ENCODE measurements at places on chromosomes 2 and 18.

- H3K27ac ChIP-seq, result no peak overlapping the region
- H3K36me3 ChIP-seq, result no peaks in the 10 kb centered on the region
- no peak overlapping the region for H3K4me3 ChIP-seq
- no peak for DNase-seq
- H3K4me1 ChIP-seq, result peaks cover 10% of the 10 kb centered on the region
These were observed 81.7 kb downstream of the EPC2 start for GRCh38 chr2:148726228-148726627.

DNA sequence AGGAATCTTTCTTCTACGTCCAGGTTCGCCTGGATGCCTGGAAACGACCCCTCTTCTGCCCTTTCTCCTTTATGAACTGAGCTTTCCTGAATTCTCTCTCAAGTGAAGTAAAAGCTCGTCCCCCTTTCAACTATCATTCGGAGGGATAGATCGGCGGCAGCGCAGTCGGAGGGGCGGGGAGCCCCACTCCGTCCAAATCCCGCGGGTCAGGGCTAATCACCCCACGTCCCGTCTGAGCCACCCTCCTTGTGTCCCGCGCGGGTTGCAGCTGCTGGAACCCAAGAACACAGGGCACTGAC lies 367 bp downstream of the FBXO48 start:
- H3K27ac ChIP-seq, result peak overlapping the region; percentile 78

DNA sequence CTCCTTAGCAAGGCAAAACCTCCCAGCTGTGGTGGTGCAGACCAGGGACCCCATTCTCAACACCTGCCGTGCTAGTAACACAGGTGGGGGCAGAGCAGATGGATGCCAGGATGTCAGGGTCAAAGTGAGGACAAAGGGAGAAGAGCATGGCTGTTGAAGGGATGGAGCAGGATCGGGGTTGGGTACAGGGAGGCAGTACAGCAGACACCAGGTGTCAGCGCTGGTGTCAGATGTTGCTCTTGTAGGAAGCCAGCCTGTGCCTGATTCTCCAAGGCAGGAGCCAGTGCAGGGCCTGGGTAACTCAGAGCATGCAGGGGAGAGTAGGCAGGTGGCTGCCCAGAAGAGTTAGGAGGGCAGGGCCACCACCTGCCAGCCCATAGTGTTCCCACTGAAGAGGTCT lies 222.1 kb upstream of the SPRED2 start:
- no peak overlapping the region for H3K27ac ChIP-seq
- peaks cover 5% of the 10 kb centered on the region for H3K27me3 ChIP-seq
- DNase-seq, result no peak

GRCh38 chr18:50749421-50749820 lies 70.4 kb downstream of the MRO start:
- no peaks in the 10 kb centered on the region for H3K36me3 ChIP-seq
- no peak for DNase-seq
- no peaks in the 10 kb centered on the region for H3K4me1 ChIP-seq
- no peak overlapping the region for H3K27ac ChIP-seq
- no peaks in the 10 kb centered on the region for H3K27me3 ChIP-seq

GRCh38 chr18:70491734-70492348 lies 203.0 kb downstream of the SOCS6 start:
- peak overlapping the region; percentile 94 for H3K27ac ChIP-seq
- no peaks in the 10 kb centered on the region for H3K27me3 ChIP-seq
- H3K4me3 ChIP-seq, result no peak overlapping the region
- peak; percentile 48 for DNase-seq
- H3K36me3 ChIP-seq, result no peaks in the 10 kb centered on the region
- H3K4me1 ChIP-seq, result peaks cover 47% of the 10 kb centered on the region

GRCh38 chr2:3642521-3643215 lies 15.3 kb upstream of the ALLC start:
- no peaks in the 10 kb centered on the region for H3K36me3 ChIP-seq
- DNase-seq, result no peak
- no peak overlapping the region for H3K4me3 ChIP-seq
- no peak overlapping the region for H3K27ac ChIP-seq
- no peaks in the 10 kb centered on the region for H3K27me3 ChIP-seq

DNA sequence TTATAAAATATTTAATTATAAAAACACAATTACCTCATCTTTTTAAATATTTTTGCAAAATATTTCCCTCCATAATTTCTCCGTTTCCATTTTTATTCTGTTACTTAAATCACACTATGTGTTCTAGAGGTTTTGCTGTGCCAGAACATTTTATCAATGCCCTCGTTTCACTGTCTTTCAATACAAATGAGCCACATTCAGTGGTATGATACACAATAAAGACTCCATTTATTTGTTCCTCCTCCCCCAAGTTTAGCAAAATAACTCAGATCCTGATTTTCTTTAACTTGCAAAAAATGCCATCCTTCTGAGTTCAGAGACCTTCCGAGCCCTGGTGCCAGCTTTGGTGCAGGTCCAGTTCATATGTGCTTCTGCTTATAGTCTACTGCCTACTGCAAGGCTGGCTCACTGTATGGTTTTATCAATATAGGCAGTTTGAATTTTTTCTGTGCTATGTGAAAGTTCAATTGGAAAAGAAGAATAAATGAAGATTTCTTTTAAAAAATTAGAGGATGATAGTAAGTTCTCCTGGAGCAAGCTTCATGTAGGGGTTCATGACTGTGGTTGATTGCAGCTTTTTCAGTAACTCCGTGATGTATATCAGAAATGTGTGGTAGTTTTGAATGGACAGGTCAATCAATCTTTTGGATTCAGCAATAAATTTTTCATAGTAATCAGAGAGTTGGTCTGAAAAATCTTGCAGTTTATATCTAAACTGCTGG lies 42.5 kb downstream of the APOB start:
- no peaks in the 10 kb centered on the region for H3K36me3 ChIP-seq
- DNase-seq, result no peak
- no peak overlapping the region for H3K27ac ChIP-seq
- no peaks in the 10 kb centered on the region for H3K4me1 ChIP-seq
- H3K4me3 ChIP-seq, result no peak overlapping the region

Measured in Panc1 (cell line).